Chondrocyte (in vitro differentiated cells): ENCODE measurements at places on chromosomes 12 and 14. TPM values are rescaled to one million over a fixed set of nuclear protein-coding genes. Genes with fewer than 3 reads are reported as not detected.

The KCNJ8 gene
- 1.1 TPM in 2 of 3 replicates, not detected in the other for total RNA-seq

The B4GALNT3 gene
- 2.9 to 6.1 TPM (median 3.5 TPM) in 3 replicates for total RNA-seq

The MYO1H gene
- total RNA-seq: not detected in 3 replicates

The NELL2 gene
- not detected in 3 replicates for total RNA-seq

The RIMBP2 gene
- 0.18 to 0.92 TPM (median 0.30 TPM) in 3 replicates for total RNA-seq

The PTPRO gene
- 3.0 to 3.9 TPM (median 3.1 TPM) in 3 replicates for total RNA-seq

The RGS6 gene
- total RNA-seq: 0.12 to 0.17 TPM in 2 of 3 replicates, not detected in the other

The CDKN3 gene
- 5.3 to 10.4 TPM (median 8.9 TPM) in 3 replicates for total RNA-seq

The CPM gene
- total RNA-seq: 0.29 to 1.3 TPM (median 0.67 TPM) in 3 replicates

The CISTR gene
- total RNA-seq: not detected in 3 replicates

The CHGA gene
- total RNA-seq: not detected in 3 replicates

The TAS2R42 gene
- not detected in 3 replicates for total RNA-seq

The NKX2-1 gene
- not detected in 3 replicates for total RNA-seq

The PABPN1 gene
- 135 to 182 TPM (median 136 TPM) in 3 replicates for total RNA-seq

The CELA1 gene
- total RNA-seq: not detected in 3 replicates

The ZFYVE21 gene
- total RNA-seq: 68.6 to 84.3 TPM (median 68.6 TPM) in 3 replicates

The PYGL gene
- 97.7 to 122 TPM (median 120 TPM) in 3 replicates for total RNA-seq

The ZFHX2 gene
- 5.9 to 11.8 TPM (median 9.8 TPM) in 3 replicates for total RNA-seq

The PLA2G1B gene
- total RNA-seq: 0.42 to 1.1 TPM in 2 of 3 replicates, not detected in the other

The IRAK4 gene
- 6.5 to 7.5 TPM (median 7.3 TPM) in 3 replicates for total RNA-seq

The PPFIA2 gene
- 0.46 to 0.68 TPM in 2 of 3 replicates, not detected in the other for total RNA-seq

The CINP gene
- 24.1 to 34.3 TPM (median 26.8 TPM) in 3 replicates for total RNA-seq

The TRHDE gene
- total RNA-seq: 0.34 to 1.2 TPM (median 0.87 TPM) in 3 replicates

The GATC gene
- total RNA-seq: 17.6 to 18.8 TPM (median 18.0 TPM) in 3 replicates

The MYH7 gene
- total RNA-seq: not detected in 3 replicates

The TMEM30B gene
- total RNA-seq: 2.7 to 9.3 TPM (median 7.9 TPM) in 3 replicates

The RPGRIP1 gene
- not detected in 3 replicates for total RNA-seq

The A2M gene
- 8.5 to 40.8 TPM (median 33.9 TPM) in 3 replicates for total RNA-seq

The TCL1B gene
- total RNA-seq: not detected in 3 replicates

The MYH6 gene
- not detected in 3 replicates for total RNA-seq

The FOXG1 gene
- total RNA-seq: not detected in 3 replicates

The PLEKHH1 gene
- total RNA-seq: 0.65 to 2.8 TPM (median 1.1 TPM) in 3 replicates

The SCN8A gene
- 3.8 to 4.4 TPM (median 4.1 TPM) in 3 replicates for total RNA-seq

The CLBA1 gene
- total RNA-seq: 6.0 to 6.3 TPM (median 6.3 TPM) in 3 replicates

The CCDC38 gene
- total RNA-seq: not detected in 3 replicates

The DBX2 gene
- total RNA-seq: not detected in 3 replicates

The ANG gene
- 7.3 to 10.2 TPM (median 9.1 TPM) in 3 replicates for total RNA-seq

The PARPBP gene
- 3.8 to 5.2 TPM (median 3.9 TPM) in 3 replicates for total RNA-seq

The NPAS3 gene
- 1.6 to 5.7 TPM (median 2.6 TPM) in 3 replicates for total RNA-seq

The ARMH4 gene
- 22.7 to 30.4 TPM (median 23.3 TPM) in 3 replicates for total RNA-seq

The HPD gene
- not detected in 3 replicates for total RNA-seq

The ARID2 gene
- 23.0 to 34.5 TPM (median 25.1 TPM) in 3 replicates for total RNA-seq

The KCNC2 gene
- not detected in 3 replicates for total RNA-seq

The ABCD2 gene
- 0.07 TPM in 1 of 3 replicates, not detected in the others for total RNA-seq

The ARHGEF25 gene
- total RNA-seq: 29.0 to 30.6 TPM (median 29.5 TPM) in 3 replicates

The KRT6C gene
- total RNA-seq: not detected in 3 replicates
